ENCODE measurements at places on chromosomes 2 and 18.
A peak's percentile ranks its signal among the peaks of the same experiment; 100 is the strongest.

DNA sequence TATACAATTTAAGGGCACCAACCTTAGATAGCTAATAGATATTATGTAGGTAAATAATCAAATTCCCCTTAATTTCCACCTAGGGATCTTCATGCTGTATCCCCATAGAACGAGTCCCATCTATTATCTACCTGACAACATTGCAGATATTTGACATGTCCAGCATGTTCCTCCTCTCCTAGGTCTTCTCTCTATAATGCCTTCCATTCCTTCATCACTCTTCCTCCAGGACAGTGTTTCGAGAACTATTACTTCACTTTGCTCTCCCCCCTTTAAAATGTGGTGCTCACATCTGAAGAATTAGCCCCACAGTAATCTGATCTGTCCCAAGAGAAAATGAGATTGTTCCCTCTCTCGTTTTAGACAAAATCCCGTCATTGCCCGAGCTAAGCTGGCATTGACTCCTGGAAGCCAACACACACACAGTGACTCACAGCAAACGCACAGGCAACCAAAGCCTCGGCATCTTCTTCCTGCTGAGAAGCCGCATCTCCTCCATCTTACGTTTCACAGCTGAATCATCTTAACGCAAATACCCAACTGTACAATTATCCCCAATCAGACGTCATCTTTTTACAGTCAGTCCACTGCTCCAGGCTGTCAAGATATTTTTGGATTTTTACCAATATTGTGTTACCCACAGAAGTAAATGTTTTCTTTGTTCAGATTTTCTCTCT, 162.9 kb upstream of the AGAP1 start:
- no peak for DNase-seq
- no peak overlapping the region for H3K27ac ChIP-seq
- H3K4me1 ChIP-seq: no peaks in the 10 kb centered on the region
- no peaks in the 10 kb centered on the region for H3K27me3 ChIP-seq
- no peaks in the 10 kb centered on the region for H3K36me3 ChIP-seq

DNA sequence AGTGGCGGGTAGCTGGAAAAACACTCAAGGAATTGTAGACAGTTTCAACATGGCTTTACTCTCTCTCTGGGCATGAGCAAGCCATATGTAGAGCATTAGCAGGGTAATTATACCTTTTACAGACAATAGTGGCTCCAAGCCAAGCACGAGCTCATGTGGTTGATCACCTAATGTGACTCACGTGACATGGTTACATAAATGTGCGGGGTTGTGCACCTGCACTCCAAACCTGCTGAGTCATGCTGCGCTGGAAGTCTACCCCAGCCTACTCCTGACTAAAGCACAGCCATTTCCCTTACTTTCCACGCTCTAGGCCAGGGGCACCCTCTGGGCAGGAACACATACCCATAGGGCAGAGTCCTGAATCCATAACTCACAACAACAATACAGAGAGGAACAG, 232.8 kb downstream of the MBD5 start:
- H3K4me3 ChIP-seq: no peak overlapping the region
- H3K4me1 ChIP-seq: no peaks in the 10 kb centered on the region
- no peak for DNase-seq
- no peaks in the 10 kb centered on the region for H3K36me3 ChIP-seq
- no peaks in the 10 kb centered on the region for H3K27me3 ChIP-seq
- H3K27ac ChIP-seq: no peak overlapping the region

DNA sequence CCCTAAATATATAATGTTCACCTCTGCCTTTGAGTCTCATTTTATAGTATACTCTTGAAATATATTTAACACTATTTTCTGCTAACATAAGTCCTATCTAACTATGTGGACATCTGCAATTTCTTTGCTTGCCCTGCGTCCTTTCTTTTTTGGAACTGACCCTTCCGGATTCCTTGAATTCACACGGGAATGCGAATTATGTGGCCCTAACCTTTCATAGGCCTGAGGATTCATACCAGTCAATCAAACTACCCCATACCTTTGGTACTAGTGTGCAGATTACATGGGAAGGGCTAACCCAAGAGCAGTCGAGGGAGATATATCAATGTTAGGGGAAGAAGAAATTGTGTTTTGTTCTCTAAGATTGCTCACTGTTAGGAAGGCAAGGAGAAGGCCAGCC, 56.4 kb downstream of the NRXN1 start:
- H3K4me3 ChIP-seq: no peak overlapping the region
- H3K36me3 ChIP-seq: no peaks in the 10 kb centered on the region
- no peaks in the 10 kb centered on the region for H3K4me1 ChIP-seq
- H3K27me3 ChIP-seq: no peaks in the 10 kb centered on the region
- no peak overlapping the region for H3K27ac ChIP-seq
- no peak for DNase-seq

- no peaks in the 10 kb centered on the region for H3K36me3 ChIP-seq
- H3K27me3 ChIP-seq: no peaks in the 10 kb centered on the region
- peaks cover 5% of the 10 kb centered on the region for H3K4me1 ChIP-seq
- peak overlapping the region; percentile 58 for H3K4me3 ChIP-seq
- H3K27ac ChIP-seq: no peak overlapping the region
Observed at GRCh38 chr18:80147418-80148325, 38.6 kb downstream of the ADNP2 start.

DNA sequence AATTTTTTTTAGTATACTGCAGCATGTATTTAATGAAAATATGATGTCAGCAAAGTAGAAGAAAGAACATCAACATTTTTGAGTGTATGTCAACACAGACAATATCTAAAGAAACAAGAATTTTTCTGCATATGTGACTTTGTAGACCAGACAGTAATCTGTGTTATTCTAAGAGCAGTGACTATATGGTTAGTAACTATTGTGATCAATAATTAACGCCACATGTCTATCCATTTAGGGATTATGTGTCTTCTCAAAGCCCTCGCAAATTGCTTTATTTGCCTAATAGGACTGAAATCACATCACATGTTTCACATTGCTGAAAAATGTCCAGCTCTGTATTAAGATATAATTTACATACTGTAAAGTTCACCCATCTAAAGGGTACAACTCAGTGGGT, 107.8 kb downstream of the GFPT1 start:
- no peaks in the 10 kb centered on the region for H3K27me3 ChIP-seq
- H3K4me1 ChIP-seq: no peaks in the 10 kb centered on the region
- DNase-seq: no peak
- no peaks in the 10 kb centered on the region for H3K36me3 ChIP-seq

- peaks cover 19% of the 10 kb centered on the region for H3K4me1 ChIP-seq
- H3K27me3 ChIP-seq: no peaks in the 10 kb centered on the region
- H3K27ac ChIP-seq: peak overlapping the region; percentile 94
- H3K4me3 ChIP-seq: peak overlapping the region; percentile 94
- H3K36me3 ChIP-seq: no peaks in the 10 kb centered on the region
Observed at GRCh38 chr2:64524604-64525316, 632 bp downstream of the AFTPH start.

DNA sequence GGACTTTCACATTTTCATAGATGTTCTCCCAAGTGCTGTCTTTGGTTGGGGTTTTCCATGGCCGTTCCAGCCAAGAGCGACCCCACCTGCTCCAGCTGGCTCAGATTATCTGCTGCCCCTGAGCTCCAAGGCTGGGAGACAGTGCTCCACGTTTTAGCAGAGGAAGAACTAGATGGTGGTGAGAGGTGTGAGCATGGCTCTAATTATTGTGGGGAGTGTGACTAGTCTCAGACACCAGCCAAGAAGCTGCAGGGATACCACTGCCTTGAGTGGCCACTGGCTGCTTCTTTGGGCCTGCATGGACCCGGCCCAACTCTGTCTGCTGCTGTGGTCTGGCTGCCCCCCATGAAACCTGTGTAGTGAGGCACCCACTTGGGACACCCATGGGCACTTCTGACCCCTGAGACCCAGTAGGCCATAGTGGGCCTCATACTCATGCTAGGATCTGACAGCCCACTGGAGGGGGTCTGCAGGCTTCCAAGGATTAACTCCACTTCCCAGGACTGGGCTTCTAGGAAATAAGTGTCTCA, 2.8 kb upstream of the NCL start:
- H3K27me3 ChIP-seq: no peaks in the 10 kb centered on the region
- H3K4me1 ChIP-seq: peaks cover 19% of the 10 kb centered on the region
- no peak overlapping the region for H3K4me3 ChIP-seq
- H3K27ac ChIP-seq: no peak overlapping the region
- peaks cover 11% of the 10 kb centered on the region for H3K36me3 ChIP-seq

DNA sequence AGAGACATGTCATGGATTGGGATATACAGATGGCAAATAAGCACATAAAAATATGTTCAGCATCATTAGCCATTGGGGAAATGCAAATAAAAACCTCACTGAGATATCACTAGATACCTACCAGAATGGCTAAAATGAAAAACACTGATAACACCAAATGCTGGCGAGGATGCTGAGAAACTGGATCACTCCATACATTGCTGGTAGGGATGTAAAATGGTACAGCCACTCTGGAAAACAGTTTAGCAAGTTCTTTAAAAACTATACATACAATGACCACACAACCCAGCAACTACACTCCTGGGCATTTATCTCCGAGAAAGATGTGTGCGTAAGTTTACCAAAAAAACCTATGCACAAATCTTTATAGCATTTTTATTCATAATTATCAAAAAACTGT, 13.9 kb downstream of the PIAS2 start:
- no peak overlapping the region for H3K4me3 ChIP-seq
- DNase-seq: no peak
- no peaks in the 10 kb centered on the region for H3K27me3 ChIP-seq
- no peaks in the 10 kb centered on the region for H3K36me3 ChIP-seq
- no peaks in the 10 kb centered on the region for H3K4me1 ChIP-seq

DNA sequence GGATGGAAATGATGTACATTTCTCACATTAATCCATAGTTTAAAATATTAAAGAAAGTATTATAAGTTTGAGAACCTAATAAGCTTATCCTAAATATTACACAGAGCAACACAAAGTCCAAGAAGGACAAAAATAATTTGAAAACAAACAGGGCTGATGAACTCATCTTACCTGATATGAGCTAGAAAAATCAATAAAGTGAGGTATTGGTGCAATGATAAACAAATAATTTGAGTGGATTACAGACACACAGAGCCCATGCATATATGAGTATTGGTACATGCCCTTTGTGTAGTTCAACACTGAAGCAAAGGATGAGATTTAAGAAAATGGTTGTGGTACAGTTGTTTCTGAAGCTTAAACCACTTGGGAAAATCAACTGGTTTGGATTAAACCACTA, 1139.0 kb downstream of the SUCLG1 start:
- H3K27ac ChIP-seq: no peak overlapping the region
- no peak overlapping the region for H3K4me3 ChIP-seq
- H3K4me1 ChIP-seq: no peaks in the 10 kb centered on the region
- DNase-seq: no peak

DNA sequence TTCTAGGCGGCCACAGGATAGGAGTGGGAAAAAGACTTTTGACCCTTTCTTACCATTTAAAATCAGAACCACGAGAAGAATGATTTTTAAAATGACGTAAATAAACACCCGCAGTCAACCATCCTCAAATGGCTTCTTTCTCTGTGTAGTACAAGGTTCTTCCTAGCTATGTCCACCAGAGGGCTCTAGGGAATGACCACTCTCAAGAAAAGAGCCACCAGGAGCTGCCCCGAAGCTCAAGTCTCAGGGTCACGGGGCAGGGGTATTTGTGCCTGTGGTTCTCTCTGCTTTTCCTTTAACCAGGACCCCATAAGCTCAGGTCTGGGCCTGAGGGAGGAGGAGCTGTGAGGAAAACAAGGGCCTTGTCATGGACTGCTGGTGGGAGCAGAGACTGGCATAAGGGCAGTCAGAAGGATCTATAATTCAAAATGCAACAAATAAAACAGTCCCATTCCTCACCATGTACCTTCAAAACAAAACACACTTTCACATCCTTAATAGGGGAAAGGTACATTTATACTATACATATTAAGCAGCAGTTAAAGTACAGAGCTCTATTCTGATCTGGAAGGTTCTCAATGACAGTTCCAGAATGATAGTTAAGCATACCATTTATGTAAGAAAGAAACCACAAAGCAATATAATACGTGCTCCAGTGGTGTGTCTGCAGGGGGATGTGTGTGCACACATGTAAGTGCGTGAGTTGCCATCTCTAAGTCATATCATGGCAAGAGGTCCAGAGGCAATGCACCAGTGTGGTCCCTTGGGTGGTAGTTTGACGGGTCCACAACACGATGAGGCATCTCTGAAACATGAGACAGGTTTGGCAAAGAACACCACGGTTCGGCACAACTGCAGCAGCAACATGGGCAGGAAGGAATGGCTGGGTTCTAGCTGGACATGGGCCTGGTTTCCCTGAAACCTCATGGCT, 18.6 kb downstream of the LYPD1 start:
- no peak overlapping the region for H3K4me3 ChIP-seq
- no peak overlapping the region for H3K27ac ChIP-seq
- H3K4me1 ChIP-seq: no peaks in the 10 kb centered on the region
- DNase-seq: no peak
- no peaks in the 10 kb centered on the region for H3K27me3 ChIP-seq
- no peaks in the 10 kb centered on the region for H3K36me3 ChIP-seq

GRCh38 chr18:11108947-11109346, 40.4 kb downstream of the PIEZO2 start:
- no peak overlapping the region for H3K27ac ChIP-seq
- DNase-seq: no peak
- no peak overlapping the region for H3K4me3 ChIP-seq
- no peaks in the 10 kb centered on the region for H3K4me1 ChIP-seq
- no peaks in the 10 kb centered on the region for H3K36me3 ChIP-seq

- no peak overlapping the region for H3K4me3 ChIP-seq
- DNase-seq: no peak
- H3K27ac ChIP-seq: no peak overlapping the region
Observed at GRCh38 chr2:21392649-21393048, 268.9 kb downstream of the TDRD15 start.

- H3K4me1 ChIP-seq: no peaks in the 10 kb centered on the region
- no peaks in the 10 kb centered on the region for H3K27me3 ChIP-seq
- no peaks in the 10 kb centered on the region for H3K36me3 ChIP-seq
- H3K27ac ChIP-seq: no peak overlapping the region
Observed at GRCh38 chr2:60116161-60116875, 437.1 kb downstream of the BCL11A start.

DNA sequence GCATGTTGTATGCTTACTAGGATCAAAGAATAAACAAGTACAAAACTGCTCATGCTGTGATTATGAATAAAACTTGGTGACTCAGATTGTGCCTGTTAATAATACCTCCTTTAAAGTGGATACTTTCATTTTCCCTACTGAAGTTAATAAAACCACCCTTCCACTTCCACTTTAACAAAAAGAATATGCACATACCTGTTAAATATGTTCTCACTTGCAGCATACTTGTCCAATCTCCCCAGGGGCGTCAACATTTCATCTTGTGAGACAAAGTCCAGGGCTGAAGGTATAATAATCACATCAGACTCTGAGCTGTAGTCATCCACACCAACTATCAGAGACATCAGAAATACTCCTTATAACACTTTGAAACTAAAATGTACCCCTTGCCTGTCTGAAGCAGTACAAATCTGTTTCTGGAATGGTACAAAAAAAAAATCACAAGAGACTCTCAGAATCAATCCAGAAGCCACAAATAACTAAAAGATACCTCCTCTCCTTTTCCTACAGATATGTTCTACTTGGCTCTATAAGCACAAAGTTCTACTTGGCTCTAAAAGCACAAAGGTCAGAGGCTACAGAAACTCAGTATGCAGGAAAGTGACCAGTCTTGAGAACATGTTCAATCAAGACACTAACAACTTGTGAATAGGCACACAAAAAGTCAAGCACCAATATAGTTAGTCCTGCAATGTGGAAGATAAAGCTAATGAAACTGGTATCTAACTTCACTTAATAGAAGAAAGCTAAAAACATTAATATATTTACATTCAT, 19.3 kb downstream of the PPP4R1 start:
- no peak overlapping the region for H3K4me3 ChIP-seq
- no peak overlapping the region for H3K27ac ChIP-seq
- peaks cover 11% of the 10 kb centered on the region for H3K4me1 ChIP-seq
- peaks cover 38% of the 10 kb centered on the region for H3K36me3 ChIP-seq

Data from upper lobe of right lung (tissue), 1 donor.